ENCODE measurements at places on chromosomes 16 and 17.

- DNase-seq = no peak
These were observed 3.9 kb upstream of the KCNH6 start for GRCh38 chr17:63519116-63519881.

DNA sequence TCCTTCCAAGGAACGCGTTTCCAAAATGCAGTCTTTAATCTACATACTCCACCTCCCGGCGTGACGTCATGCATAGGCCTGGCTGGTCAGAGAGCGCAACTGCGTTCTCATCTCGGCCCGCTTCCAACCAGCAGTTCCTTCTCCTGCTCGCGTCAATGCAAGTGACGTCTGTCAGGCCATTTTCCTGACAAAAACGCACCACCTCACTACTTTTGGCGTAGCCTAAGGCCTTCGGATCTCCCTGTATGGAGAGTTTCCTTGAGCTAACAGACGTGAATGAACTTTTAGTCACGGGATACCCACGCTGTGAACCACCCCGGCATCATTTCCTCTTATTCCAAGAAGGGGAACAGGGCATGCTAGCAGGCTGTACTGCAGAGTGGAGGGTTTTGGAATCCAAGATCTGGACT lies 25.0 kb downstream of the TEX14 start:
- no peak for DNase-seq

GRCh38 chr16:20673071-20673806 lies 24.2 kb downstream of the ACSM1 start:
- DNase-seq = no peak

DNA sequence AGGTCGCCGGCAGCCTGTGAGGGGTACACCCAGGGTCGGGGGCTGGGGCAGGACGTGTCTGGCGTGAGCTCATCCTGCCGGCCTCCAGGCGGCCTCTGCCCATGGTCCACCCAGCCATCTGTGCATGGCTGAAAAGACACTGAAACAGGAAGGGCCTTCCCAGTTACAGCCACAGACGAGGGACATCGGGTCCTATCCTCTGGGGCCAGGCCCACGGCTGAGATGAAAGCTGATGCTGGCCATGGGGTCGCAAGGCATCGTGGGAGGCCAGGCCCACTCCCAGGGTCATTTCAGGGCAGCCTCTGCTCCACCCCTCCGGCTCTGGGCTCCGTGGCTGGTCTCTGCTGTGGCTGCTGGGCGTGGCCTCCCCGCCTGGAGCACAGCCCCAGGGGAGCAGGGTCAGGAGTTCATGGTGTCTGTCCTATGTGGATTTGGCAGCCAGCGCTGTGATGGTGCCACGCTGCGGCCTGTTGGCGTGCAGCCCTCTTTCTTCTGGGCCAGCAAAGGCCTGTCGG lies 16.6 kb upstream of the ATP6V0C start:
- no peak for DNase-seq

DNA sequence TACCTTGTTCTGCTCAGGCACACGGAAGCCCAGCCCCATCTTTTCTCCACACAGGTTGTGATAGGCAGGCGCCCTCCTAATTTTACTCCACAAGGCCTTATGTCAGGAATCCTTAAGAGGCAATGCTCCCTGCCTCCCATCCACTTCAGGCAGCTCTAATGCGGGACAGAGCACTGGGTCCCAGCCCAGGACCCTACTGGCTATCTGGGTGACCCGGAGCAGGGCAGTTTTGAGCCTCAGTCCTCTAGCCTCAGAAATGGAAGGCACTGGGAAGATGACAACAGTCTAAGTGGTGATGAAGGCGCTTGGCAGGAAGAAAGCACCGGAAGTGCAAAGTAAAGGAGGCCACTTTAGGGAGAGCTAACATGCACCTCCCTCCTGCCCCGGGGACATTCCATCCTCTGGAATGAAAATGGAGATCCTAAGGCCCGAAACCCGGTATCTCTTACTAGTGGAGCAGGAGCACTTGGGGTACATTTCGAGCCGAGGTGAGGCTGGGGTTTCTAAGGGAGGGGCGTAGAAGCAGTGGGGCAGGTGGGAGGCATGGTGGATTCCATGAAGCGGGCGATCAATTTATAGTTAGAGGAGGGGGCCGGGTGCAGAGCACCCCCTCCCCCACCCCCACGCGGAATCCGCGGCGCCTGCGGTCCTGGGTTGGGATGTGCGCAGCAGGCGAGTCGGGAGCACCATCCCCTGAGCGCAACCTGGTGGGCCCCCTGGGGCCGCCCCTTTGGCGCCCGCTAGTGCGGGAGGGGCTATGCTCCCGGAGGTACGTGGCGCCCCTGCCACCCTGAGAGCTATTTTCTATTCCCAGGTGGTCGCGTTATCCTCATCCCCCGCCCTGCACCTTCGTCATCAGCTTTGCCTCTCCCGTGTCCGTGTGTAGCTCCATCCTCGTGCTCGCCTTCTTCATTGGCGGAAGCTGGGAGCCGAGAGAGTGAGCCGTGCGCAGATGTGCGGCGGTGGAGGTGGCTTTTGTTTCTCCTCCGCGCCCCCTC lies 4.9 kb downstream of the MT1F start:
- no peak for DNase-seq

DNA sequence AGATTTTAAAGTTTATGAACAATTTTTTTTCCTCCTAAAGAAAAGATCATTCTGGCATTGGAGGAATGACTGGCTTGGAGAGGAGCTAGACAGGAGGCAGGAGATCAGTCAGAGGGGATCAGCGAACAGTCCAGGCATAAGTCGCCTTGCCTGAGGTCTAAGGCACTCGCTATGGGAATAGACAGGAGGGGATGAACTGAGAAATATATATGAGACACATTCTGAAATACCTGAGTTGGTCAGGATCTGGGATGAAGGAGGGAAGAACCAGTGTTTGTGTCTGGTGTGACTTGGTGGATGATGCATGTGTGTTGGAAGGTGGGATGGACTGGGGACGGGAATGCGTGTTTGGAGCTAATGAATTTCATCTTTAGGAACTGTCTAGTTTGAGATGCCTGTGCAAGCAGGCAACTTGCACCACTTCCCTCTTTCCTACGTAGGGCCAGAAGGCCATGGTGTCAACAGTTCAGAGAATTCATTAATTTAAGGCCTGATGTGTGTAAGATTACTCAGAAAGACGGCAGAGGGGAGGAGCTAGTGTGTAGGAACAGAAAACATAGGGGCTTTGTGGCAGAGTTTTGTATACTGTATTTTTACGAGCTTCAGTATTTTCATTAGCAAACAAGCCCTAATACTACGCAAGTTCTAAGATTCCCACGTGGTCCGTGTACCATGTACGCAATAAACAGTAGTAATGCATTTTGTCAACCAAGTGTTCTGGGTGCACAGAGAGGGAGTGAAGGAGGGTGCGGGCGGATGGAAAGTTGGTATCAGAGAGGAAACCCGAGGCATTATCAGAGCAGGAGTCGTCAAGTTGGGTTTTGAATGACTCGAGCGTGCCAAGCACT lies 825 bp downstream of the HEATR6 start:
- DNase-seq = no peak

DNA sequence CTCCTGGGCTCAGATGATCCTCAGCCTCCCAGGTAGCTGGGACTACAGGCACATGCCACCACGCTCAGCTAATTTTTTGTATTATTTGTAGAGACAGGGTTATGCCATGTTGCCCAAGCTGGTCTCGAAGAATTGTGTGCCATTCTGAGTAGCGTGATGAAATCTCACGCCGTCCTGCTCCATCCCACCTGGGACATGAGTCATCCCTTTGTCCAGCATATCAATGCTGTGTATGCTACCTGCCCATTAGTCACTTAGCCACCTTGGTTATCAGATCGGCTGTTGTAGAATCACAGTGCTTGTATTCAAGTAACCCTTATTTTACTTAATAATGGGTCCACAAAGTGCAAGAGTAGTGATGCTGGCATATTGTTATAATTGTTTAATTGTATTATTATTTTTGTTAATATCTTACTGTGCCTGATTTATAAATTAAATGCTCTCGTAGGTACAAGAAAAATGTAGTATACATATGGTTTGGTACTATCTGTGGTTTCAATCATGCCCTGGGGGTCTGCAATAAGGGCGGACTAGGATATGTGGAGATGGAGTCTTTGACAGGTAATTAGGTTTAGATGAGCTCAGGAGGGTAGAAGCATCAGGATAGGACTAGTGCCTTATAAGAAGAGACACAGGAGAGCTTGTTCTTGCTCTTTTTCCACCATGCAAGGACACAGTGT lies 26.6 kb upstream of the SLC13A2 start:
- DNase-seq = no peak

- no peak for DNase-seq
These were observed 5.8 kb upstream of the MRPL58 start for GRCh38 chr17:75006653-75007052.

DNA sequence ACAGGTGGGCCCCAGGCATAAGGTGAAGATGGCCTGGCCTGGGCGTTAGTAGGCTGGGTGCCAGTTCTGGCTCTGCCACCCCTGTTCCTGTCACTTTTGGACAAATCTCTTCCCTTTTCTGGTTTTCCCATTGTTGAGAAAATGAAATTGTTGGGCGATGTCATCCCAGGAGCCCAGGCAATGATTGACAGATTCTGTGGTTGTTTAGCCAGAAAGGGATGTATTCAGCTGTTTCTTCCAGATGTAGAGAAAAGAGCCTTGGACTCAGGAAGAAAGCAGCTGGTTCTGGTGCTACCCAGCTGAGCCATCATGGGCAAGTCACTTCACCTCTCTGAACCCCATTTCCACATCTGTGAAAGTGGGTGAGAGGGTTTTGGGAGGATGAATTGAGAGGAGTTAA lies 60.1 kb upstream of the MRTFB start:
- DNase-seq = no peak

DNA sequence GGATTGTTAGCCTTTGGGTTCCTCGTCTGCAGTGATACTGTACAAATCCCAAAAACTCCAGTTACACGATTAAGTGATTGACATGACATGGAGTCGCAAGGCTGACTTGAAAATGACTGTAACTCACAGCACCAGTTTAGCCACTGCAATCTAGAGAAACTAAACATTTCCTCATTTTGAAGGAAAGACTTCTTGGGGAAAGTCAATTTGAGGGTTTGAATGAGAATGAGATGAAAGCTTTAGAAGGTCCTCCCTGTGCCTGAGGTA lies 4.8 kb downstream of the BANP start:
- no peak for DNase-seq

GRCh38 chr16:73365016-73365551 lies 317.2 kb upstream of the ZFHX3 start:
- DNase-seq = no peak

DNA sequence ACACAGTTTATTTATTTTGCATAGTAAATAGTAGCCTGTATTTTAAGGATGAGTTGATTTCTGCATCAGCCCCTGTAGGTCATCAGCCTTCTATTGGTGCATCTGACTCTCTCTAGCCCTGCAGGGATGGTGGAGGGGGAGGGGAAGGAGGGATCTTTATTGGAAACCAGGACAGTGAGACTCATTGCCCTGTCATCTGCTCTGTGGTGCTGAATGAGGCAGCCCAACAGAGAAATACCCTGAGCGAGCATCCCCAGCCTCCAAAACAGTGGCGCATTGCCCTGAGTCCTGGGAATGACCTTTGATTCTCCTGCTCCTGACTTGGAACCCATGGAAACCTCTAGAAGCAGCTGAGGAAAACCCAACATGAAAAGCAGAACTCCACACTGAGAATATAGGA lies 45.5 kb upstream of the STH start:
- no peak for DNase-seq

DNA sequence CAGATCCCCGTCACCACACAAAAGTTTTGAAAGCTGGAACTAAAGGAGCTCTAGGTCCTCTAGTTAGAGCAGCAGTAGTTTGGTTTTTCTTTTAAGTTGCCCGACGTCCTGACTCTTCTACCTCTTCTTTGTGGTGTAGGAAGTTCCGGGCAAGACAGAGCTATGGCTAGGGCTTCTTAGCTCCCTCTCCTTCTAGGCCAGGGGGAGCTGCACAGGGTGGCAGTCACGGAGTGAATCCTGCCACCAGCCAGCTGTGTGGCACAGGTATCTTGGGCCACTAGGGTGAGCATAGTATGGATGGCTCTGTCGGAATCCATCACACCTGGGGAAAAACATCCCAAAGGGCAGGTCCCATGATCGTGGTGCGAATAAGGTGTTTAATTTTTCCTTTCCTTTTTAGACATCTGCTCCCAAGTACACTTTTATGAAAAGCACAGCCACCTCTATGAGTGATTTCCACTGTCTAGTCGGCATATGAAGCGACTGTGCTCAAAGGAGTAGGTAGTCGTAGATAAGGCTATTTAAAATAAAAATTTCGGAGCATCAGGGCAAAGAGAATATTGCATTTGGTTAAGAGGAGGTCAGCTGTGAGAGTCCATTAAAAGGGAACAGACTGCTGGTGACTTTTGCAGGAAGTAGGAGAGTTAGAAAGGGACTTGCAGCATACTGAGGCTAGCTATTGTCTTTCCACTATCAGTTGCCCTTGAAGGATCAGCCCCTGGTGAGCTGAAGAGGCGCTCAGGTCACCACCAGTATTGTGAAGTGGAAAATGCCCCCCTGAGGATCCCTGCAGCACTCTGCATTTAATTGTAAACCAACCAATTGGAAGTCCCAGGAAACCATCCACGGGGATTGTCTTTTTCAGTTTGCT lies 2.1 kb downstream of the PRKCA start:
- DNase-seq = no peak

DNA sequence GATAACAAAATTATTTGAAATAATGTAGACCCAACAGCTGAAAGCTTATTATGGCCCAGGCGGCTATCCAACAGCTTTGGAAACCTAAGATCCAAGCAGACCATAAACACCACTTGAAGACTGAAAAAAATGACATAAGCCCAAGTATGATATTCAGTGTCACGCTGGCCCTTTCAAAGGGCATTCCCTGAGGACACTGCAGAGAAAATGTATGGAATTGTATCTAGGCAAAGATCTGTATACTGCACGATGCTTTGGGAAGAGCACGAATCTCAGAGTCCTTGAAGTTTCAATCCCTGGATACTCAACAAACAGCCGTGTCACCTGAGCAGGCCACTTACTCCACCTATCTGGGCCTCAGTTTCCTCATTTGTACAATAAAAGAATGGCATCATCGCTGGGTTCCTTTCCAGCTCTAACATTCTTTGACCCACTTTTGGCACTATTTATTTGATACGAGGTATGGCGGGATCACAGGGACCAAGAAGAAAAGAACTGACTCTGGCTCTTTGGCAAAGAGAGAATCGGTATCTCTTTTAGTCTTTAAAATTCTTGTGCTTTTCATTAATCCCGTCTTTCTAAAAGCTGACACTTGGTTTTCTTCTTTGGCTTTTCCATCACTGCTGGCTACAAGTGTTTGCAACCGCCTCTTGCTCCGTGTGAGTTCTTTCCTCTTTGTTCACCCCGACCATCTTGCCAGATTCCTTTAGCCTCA lies 1.2 kb downstream of the STAT5B start:
- DNase-seq = no peak

All from stimulated activated CD4-positive, alpha-beta T cell treated with anti-CD3 and anti-CD28 coated beads, Interleukin-1b, Interleukin-23, amount 100 ng/mL, for 1 hour (primary cell).